SHP77 treated with DMSO at 0.1 percent for 48 hours (cell line): ENCODE measurements at places on chromosomes 12 and 14.

DNA sequence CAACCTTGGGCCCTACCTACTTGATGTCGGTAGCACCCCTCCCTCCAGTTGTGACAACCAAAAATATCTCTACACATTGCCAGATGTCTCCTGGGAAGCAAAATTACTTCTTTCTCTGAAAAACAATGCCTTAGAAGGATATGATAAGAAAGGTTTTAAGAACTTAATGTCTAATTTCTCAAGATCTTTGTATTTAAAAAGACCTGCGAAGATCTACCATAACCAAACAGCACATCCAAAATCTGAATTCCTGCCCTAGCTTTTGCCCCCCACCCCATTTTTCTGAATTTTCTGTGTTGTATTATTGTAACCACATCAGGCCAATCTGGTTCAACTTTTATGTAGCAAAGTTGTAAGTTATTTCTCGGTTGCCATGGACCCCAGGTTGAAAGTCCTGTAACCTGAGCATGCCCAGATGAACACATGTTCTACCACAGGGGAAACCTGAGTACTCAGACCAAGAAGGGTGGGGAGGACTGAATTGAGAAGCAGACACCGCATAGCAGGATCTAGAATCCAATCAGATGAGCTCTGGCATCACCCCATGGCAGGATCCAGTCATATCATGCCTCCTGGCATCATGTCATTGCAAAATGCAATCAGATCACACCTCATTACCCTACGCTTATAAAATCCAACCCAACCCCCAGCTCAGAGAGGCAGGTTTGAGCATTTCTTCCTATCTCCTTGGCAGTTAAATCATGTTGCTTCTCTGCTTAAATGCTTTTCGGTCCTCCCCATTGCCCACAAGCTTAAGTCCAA, 8.7 kb downstream of the TMEM253 start:
- DNase-seq = no peak

GRCh38 chr12:53267306-53267998, 647 bp upstream of the ESPL1 start:
- DNase-seq = no peak

GRCh38 chr14:39868251-39868650, 436.0 kb upstream of the FBXO33 start:
- no peak for DNase-seq

- DNase-seq = no peak
Observed at GRCh38 chr12:103441437-103442181, 54.2 kb downstream of the C12orf42 start.

- DNase-seq = no peak
Observed at GRCh38 chr14:103141117-103141796, 18.0 kb downstream of the TNFAIP2 start.

GRCh38 chr14:39984323-39984722, 552.1 kb upstream of the FBXO33 start:
- DNase-seq = no peak

GRCh38 chr14:91339076-91339475, 78.5 kb downstream of the CCDC88C start:
- no peak for DNase-seq

DNA sequence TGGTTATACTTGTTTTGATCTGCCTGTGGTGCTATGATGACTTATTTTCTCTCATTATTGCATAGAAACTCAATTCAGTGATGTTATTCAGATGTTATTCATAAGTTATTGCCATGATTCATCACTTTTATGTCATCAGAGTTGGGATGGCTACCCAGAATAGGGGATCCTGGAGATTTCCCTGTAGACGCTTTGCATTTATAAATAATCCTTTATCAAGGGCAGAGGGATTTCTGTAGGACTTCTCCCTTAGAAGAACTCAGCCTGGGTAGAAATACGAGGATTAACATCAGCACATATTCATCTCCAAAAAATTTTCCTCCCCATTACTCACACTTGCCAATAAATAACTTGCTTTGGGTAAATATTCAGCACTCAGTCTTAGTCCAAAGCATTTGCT, 4.9 kb downstream of the GPRC5A start:
- DNase-seq = no peak

DNA sequence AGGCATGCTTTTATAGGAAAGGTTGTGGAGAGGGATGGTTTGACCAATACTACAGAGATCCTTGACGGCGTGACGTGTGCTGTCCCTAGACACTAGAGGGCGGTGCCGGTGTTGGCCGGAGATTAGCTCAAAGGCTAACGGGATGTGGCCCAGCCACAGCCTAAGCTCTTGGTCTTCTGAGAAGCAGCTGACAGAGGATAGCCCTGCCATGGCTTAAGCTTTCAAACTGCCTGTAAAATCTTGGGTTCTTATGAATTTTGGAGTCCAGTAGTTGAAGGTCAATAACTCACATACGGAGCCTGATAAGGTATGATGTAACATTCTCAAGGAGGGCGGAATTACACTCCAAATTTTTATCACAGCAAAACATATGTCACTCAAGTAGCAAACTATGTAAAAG, 515.7 kb upstream of the ATXN7L3B start:
- DNase-seq = peak; percentile 49

DNA sequence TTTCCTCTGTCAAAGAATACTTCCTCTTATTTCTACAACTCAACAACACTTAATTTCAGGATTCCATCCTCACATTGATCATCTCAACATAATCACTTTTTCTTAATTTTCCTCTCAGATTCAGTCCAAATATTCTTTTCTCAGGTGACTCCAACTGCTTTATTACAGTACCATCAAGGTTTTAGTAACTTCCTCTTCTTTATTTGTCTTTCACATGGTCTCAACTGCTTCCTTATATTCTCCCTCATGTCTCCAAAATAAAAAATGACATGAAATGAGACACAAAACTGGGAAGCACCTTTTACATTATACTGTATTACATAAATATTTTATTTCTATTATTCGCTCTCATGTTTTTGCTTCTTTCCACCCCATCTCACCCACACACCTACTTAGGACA, 55.5 kb downstream of the PPP2R5E start:
- DNase-seq = no peak

- no peak for DNase-seq
Observed at GRCh38 chr14:20440882-20441281, 4.9 kb upstream of the KLHL33 start.

GRCh38 chr12:29783773-29784666, at the start of gene TMTC1:
TSS of gene TMTC1 (minus strand) at chr12:29783942. CDS start at chr12:29783751, 191 bp downstream.
- DNase-seq = peak; percentile 34

- DNase-seq = no peak
Observed at GRCh38 chr12:112892856-112893255, 13.9 kb upstream of the OAS1 start.

DNA sequence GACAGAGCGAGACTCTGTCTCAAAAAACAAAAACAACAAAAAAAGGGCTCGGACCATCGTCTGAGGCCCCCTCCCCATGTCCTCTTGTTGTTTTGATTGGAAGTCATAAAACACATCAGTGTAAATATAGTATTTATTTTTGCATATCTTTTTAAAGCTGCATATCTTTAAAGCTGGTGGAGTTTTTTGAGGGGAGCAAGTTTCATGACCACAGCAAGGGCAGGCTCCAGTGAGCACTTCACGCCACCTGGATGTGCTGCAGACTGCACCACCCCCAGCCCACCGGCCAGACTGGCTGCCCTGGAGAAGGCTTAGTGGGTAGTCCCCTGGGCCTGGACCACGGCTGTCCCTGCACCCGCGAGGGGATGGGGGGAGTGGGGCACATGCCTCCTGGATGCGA, 11.9 kb upstream of the BCL7A start:
- no peak for DNase-seq

GRCh38 chr14:88297306-88297705, 25.8 kb downstream of the KCNK10 start:
- DNase-seq = no peak

DNA sequence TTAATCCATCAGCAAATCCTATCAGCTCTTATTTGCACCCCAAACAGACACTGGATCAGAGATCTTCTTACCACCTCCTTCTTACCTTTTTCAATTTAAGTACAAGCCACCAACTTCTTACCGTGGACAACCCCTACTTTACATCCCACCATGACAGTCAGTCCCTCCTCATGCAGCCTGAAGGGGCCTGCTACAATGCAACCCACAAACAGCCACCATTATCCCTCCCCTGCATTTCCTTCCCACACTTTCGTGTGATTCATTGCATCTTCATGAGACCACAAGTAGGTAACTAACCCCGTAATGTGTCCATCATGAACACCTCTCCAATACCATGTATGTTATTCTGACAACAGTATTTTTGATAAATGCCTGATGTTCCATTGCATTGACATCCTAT, 108.6 kb downstream of the BCL11B start:
- DNase-seq = no peak

DNA sequence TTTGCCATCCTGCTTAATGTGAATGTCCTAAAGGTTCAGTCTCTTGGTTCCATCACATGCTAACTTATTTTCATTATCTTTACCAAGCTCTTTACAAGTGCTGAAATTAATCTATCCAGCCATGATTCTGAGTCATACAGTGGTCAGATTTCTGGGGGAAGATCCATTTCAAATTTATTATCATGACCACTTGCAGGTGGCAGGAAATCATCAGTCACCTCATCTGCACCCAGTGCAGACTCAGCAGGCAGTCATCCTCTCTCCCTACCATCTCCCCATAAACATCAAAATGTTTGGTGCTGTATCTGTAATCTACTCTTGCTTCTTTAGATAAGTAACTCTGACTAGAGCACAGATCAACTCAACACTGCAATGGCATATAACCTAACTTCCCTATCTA, 23.5 kb downstream of the ATG14 start:
- no peak for DNase-seq

DNA sequence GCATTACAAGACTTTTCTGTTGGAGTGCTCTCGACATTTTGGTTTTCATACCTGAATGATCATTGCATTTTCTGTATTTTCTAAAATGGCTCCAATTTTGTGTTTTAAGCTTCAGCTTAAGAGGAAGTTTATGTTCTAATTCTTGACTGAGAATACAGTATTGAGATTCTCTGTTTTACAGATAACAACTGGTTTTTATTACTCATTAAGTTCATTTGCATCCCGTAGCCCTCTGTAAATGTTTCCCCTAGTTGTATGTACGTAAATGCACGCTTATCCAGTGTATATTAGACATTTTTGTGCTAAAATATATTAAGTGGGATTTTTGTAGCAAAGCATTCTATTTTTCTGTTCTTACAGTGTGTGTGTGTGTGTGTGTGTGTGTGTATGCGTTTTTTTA, 33.1 kb downstream of the CPSF6 start:
- no peak for DNase-seq

DNA sequence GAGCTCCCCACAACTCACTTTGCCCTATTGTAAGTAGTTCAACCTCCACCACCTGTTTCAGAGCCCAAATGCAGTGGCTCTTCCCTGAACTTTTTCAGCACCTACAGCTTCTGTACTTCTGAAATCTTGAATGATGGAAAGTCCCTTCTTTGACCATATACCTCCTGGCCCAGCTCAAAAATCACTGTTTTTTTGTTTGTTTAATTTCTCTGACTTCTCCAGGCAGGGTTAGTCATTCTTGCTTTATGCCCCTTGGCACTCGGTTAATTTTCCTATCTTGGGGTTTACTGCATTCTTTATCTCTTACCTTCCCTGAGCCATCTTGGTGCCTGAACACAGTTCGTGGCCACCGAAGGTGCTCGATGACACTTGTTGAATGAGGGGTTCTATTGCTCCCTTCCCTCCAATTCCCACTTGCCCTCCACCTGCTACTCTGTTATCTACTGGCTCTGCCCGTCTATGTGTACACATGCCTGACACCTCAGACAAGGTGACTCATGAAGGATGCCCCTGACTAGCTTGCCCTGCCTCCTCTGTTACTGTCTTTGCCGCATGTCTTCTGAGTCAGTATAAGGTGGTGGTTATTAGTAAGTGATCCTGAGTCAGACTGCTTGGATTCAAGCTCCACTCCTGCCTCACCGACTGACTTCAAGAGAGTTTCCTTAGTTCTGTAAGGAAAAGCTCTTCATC, 4.4 kb downstream of the AMHR2 start:
- DNase-seq = no peak

GRCh38 chr14:78007160-78007559, 163.0 kb upstream of the NRXN3 start:
- no peak for DNase-seq

DNA sequence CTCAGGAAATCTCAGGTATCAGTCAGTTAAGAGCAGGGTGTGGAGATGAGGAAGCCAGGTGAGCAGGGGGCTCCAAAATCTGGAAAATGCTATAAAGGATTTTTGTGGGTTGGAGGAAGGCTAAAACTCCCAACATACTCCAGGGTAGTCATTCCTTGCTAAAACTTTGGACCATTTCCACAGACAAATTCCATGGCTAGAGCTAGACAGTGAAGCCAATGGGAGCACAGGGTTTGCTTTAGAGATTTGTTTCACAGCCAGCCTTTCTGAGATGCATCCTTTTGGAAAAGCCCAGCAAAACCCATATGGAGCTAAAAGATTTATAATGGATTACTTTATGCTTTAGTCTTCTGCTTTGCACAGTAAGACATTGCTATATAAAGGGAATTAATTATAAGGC, 146.5 kb downstream of the SAMD4A start:
- no peak for DNase-seq

GRCh38 chr12:65662590-65662989, 161.7 kb upstream of the HMGA2 start:
- DNase-seq = no peak

- DNase-seq = no peak
Observed at GRCh38 chr12:111785651-111786050, 18.9 kb downstream of the ALDH2 start.

- DNase-seq = no peak
Observed at GRCh38 chr12:80709811-80710726, 2.6 kb downstream of the MYF6 start.

GRCh38 chr14:65206078-65206447, 103.7 kb upstream of the MAX start:
- no peak for DNase-seq

DNA sequence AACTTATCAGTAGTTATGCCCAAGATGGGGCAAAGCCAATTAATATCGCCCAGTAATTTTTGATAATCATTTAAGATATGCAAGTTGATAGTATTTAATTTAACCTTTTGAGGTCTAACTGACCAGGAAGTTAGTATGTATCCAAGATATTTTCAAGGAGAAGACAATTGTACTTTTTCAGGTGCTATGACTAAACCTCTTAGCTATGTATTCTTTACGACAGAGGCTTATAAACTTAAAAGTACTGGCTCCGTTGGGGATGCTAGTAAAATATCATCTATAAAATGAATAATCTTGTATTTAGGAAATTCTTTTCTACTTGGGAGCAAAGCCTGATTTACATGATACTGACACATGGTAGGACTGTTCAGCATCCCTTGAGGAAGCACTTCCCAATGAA, 40.3 kb downstream of the TMTC3 start:
- DNase-seq = no peak

DNA sequence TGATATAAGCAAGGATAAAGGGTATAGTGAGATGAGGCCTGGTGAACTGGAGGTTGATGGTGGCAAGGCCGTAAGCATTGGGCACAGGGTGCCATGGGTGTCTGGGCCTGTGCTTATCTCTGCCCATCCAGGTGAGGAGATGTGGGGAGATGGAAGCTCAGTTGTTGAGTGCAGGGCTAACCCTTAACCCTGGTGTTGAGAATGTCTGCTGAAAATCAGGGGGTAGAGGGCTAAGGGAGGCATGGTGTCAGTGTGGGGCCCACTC, 86.1 kb downstream of the SYNE2 start:
- no peak for DNase-seq
